ENCODE measurements at places on chromosomes 4 and X.

GRCh38 chr4:139282065-139282720 lies 2.2 kb upstream of the MGARP start:
- no peak for DNase-seq

DNA sequence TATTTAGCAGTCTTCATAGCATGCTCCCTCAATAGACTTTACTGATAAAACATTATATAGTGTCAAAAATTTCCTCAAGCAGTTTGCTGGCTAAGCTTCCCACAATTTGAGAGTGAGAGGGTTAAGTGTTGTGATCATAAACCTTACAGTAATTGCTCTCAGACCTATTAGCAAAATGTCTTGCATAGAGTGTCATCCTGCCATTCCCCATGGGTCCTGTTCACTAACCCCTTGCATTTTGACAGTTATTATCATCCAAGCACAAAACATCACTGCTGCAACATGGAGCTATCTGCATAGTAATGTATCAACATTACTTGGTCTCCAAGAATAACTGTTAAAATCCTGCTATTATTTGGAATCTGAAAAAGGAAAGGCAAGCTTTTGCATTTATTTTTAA lies 196.1 kb upstream of the GK2 start:
- no peak for DNase-seq

GRCh38 chrX:40524423-40524822 lies 56.3 kb upstream of the ATP6AP2 start:
- no peak for DNase-seq

DNA sequence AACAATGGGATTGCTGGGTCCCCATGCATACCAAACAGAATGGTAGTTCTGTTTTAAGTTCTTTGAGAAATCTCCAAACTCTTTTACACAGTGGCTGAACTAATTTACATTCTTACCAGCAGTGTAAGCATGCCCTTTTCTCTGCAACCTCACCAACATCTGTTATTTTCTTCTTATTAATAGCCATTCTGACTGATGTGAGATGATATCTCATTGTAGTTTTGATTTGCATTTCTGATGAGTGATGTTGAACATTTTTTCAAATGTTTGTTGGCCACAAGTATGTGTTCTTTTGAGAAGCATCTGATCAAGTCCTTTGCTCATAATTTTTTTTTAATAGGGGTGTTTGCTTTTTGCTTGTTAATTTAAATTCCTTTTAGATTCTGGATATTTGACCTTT lies 41.2 kb upstream of the ZMAT1 start:
- no peak for DNase-seq

DNA sequence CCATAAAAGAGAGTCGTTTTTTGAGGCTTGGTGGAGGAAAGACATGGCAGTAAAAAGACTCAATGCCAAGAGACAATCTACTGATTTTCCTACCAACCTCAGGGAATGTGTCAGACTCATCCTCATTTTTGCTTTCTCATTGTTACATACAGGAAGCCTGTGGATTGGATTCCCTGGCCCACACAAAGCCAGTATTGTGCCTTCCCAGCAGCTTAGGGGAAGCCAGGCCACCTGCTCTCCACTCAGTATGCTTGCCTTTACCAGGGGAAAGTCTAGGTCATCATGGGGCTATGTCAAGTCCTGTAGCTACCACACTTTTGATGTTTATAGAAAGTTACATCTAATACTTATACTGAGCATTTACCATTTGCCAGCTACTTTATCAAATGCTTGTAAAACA lies 11.0 kb downstream of the BMX start:
- no peak for DNase-seq
